ENCODE measurements at places on chromosomes 2 and 18.

GRCh38 chr2:106536490-106536889 lies 49.3 kb downstream of the CD8B2 start:
- DNase-seq: no peak

DNA sequence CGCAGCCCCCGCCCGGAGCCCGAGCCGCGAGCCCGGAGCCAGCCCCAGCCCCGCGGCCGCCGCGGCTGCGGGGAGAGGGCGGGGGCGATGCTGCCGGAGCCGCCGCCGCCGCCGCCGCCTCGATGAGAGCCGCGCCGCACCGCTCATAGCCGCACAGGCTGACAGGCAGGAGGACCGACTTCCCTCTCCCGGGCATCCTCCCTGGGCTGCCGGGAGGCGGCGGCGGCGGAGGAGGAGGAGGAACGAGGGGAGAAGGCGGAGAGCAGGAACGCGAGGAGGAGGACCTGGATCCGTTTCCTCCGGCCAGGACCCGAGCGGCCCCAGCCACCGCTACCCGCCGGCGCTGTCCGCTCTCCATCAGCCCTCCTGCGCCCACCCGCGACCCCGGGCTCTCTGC lies 370 bp downstream of the KLHL29 start:
- no peak for DNase-seq

- DNase-seq: no peak
Measured at GRCh38 chr2:38409156-38410102, 32.4 kb upstream of the ATL2 start.

- no peak for DNase-seq
Measured at GRCh38 chr18:32899819-32900218, 127.0 kb upstream of the KLHL14 start.

DNA sequence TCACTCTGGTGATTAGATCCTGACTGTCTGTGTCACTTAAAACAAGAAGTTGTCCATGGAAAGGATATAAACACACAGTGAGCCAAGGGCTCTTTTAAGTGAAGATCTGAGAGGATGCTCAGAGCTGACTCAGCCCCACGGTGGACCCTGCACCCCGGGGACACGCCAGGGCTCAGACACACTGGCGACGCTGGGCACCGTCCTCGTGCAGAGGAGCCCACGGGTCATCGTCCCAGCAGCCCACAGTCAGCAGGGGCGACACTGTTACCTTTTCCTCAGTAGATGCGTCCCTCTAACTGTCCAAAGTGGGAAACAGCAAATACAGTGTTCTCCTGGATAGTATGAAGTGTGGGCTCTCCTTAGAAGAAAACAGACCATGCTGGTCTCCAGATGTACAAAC lies 225.6 kb downstream of the HDAC4 start:
- no peak for DNase-seq
